ENCODE measurements at places on chromosomes 13 and 19. TPM values are rescaled to one million over a fixed set of nuclear protein-coding genes. Genes with fewer than 3 reads are reported as not detected.

DNA sequence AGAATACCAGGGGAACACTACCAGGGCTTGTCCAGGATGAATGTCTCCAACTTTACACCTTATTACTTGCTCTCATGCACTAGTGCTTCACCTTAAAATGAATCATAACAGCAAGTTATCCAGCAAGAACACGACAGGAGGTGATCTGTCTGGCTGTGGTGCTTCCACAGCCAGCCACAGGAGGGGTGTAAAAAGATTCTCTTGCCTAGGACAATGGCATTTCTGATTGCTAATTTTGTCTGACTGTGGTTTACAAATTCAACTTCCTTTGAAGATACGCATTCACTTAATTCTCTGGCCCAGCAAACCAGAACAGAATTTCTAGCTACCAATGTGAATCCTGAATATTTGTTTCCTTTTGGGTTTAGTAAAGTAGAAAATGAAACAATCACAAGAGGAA is 23.1 kb upstream of the COG3 start:
- DNase-seq = peak; percentile 43

DNA sequence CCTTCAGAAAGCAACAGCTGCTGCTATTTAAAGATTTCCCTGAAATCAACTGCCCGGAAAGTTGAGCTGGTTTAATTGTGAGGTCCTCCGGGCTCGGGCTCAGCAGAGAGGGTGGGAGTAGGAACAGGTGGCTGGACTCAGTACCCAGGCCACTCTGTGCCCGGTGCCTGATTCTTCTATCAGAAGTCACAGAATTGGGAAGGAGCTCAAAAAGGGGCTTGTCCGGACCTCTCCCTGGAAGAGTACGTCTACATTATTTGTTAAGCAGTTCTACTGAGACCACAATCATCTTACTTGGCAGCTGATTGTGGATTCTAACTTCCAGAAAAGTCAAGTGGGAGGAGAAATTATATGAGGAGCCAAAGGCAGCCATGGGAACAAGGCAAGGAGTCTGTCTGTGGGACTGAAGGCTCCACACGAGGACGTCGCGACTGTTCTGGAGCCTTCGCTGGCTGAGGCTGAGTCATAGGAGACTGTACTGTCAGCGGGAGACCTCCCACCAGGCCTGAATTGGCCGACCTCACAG is 91.7 kb upstream of the ANKRD10 start:
- DNase-seq = no peak

DNA sequence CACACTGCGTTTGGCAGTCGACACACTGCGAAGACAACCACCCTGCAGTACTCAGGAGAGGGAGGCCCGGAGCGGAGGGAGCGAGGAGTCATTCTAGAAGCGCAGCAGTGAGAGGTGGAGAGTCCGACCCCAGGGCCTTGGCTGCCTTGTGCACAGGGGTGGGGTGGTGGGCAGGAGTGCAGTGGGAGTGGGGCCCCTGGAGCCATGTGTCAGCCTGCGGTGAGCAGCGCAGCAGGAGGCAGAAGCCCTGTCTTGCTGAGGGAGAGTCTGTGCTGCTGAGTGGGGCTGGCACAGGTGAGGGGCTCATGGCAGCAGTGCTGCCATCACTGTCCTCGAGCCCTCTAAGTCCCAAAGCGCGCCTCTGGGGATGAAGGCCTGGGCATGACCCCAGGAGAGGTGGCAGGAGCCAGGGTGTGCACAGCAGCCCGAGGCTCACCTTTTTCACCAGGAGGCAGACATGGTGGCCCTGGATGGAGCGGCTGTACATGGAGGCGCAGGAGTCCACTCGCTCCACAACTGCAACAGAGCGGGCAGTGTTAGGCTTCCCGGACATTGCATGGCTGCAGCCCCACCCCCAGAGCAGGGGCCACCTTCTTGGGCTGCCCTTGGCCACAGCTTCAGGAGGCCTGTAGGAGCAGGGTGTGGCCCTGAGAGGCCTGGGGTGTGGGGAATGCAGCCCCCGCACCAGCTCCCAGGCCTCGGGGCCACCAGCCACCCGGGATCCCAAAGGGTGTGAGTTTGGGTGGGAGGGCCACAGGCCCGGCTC is 11.7 kb downstream of the IZUMO4 start:
- DNase-seq = no peak

DNA sequence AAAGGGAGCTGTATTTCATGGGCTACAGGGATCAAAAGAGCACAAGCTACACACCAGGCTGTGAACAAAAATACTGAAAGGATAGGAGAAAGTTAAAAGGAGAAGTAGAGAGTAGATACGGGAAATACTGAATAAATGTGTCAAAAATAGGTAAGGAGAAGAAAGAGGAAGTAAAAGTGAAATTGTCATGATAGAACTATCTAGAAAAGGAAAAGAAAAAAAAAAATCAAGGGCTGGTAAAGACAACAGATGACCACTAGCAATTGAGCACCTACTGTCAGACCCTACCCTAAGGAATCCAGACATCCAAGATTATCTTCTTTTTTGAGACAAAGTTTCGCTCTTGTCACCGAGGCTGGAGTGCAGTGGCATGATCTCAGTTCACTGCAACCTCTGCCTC is 4.8 kb downstream of the RUBCNL start:
- no peak for DNase-seq

CFAP97D2 gene
- not detected for total RNA-seq

- no peak for DNase-seq
These were observed 92.1 kb downstream of the USP12 start for GRCh38 chr13:27079421-27079958.

CCNA1 gene
- total RNA-seq = 18.7 TPM

GRCh38 chr13:57346786-57347185 is 179.8 kb downstream of the PRR20E start:
- no peak for DNase-seq

DNA sequence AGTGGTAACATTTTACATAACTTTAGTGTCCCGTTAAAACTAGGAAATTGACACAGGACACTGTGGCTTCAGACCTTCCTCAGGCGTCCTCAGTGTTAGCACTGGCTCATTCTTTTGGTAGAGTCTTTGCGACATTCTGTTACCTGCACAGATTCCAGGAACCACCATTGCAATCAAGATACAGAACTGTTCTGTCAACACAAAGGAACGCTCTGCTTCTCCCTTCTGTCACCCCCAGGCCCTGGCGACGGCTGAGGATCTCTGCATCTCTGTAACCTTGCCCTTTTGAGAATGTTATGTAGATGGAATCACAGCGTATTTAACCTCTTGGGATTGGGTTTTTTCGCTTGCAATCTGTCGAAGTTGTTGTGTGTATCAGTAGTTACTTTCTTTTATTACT is 22.6 kb downstream of the KDM4B start:
- DNase-seq = no peak

MBD3L3 gene
- total RNA-seq = not detected
